HS-27A (cell line): ENCODE measurements at places on chromosomes 1 and 21.

- DNase-seq, result no peak
These were observed 78.9 kb downstream of the UBE2U start for GRCh38 chr1:64282351-64282750.

GRCh38 chr1:208756339-208756981 lies 512.3 kb upstream of the PLXNA2 start:
- no peak for DNase-seq

DNA sequence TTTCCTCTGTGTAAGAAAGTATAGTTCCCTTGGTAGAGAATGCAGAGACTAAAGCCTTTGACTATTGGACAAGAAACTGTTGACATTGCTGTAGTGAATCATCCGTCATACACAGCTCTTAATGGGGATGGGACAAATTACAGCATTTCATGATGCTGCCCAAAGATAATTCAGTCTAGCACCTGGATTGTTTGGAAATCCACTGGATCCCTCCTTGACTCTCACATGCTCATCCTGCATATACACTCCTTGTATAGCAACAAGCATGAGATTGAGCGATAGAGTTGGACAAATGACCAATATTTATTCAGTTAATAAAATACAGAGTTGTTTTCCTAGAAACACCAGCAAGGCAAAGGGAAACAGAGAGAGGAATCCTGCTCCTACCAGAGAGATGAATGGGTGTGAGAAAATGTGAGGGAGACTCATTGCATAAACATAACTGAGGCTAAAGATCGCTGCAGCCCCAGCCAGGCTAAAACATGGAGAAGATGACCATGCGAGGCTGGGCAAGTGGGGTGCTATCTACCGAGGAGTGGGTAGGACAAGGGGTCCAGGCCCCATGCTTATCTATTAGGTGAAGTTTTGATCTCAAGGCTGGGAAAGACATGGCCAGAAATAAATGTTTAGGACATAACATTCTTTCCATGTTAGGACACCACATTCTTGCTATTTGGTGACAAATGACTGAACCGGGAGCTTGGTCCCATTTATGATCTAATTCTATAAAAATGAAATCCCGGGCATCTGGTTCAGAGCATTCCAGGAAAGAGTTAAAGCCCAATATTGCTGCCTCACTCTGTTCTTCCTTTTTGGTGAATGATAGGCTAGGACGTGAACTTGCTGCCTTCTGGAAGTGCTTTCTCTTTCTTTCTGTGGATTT lies 153.2 kb downstream of the TGFB2 start:
- peak; percentile 76 for DNase-seq

DNA sequence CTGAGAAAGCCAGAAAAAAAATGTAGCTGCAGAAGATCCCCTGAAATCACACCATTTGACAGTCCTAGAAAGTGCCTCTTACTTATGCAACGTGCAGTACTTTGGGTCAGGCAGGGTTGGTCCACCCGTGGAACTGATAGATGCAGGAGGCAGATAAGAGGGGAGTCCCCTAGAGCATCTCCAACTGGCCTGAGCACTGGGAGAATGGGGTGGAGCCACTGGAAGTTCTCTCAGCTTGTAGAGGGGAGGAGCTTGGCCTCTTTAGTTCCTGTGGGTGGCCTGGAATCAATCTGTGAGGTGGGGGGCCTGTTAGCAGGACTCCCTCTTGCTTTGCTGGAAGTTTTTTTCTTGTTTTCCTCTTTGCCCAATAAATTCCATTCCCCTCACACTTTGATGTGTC lies 335.7 kb upstream of the NCAM2 start:
- no peak for DNase-seq

DNA sequence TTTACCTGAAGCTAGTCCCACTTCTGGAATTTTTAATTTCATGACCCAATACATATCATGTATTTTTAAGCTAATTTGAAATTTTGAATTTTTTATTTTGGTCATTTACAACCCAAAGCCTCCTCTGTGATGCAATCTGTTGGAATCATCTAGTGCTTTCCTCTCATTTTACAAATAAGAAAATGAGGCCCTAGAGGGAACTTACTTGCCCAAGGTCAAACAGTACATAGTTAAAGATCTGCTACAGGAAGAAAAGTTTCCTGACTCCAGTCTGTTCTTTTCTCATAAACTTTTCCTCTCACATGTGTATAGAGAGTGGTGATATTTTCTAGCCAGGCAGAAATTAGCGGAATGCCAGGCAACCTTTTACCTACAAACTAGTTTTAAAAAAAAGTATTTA lies 59.3 kb upstream of the DPT start:
- no peak for DNase-seq
